Myometrial cell (primary cell): ENCODE measurements at places on chromosomes 7 and 10. TPM values are rescaled to one million over a fixed set of nuclear protein-coding genes. Genes with fewer than 3 reads are reported as not detected.

Gene SFTPA1
- not detected in 2 replicates for total RNA-seq

Gene ADAM12
- 16.7 and 22.2 TPM in 2 replicates for total RNA-seq

Gene TUBGCP2
- total RNA-seq = 60.3 and 67.0 TPM in 2 replicates

Gene CALCR
- total RNA-seq = not detected in 2 replicates

Gene LIPM
- total RNA-seq = not detected in 2 replicates

Gene MEOX2
- not detected in 2 replicates for total RNA-seq

Gene EXOC4
- total RNA-seq = 41.6 and 46.4 TPM in 2 replicates

Gene CYP17A1
- total RNA-seq = not detected in 2 replicates

Gene CPVL
- total RNA-seq = 2.6 TPM in 1 of 2 replicates, not detected in the other

Gene SNX10
- total RNA-seq = 0.53 and 1.4 TPM in 2 replicates

Gene CARD11
- total RNA-seq = 2.6 and 3.9 TPM in 2 replicates

Gene PRLHR
- total RNA-seq = not detected in 2 replicates

Gene INMT
- 4.9 and 6.6 TPM in 2 replicates for total RNA-seq

Gene VSIR
- 21.6 and 24.5 TPM in 2 replicates for total RNA-seq

Gene SPDYE6
- total RNA-seq = not detected in 2 replicates

Gene PTF1A
- not detected in 2 replicates for total RNA-seq

Gene GARIN1A
- total RNA-seq = not detected in 2 replicates

Gene NPC1L1
- not detected in 2 replicates for total RNA-seq

Gene CAMK2B
- not detected in 2 replicates for total RNA-seq

Gene ZNF316
- 4.8 and 6.6 TPM in 2 replicates for total RNA-seq

Gene ZFAND2A
- 18.7 and 20.2 TPM in 2 replicates for total RNA-seq

Gene CTAGE4
- 0.71 TPM in 1 of 2 replicates, not detected in the other for total RNA-seq
